ENCODE measurements at places on chromosomes 13 and 19. TPM values are rescaled to one million over a fixed set of nuclear protein-coding genes. Genes with fewer than 3 reads are reported as not detected.

FOXA3 gene
- total RNA-seq = not detected

CKM gene
- not detected for total RNA-seq

REEP6 gene
- total RNA-seq = 4.5 TPM

CAMSAP3 gene
- 0.24 TPM for total RNA-seq

GRIK5 gene
- not detected for total RNA-seq

CEACAM4 gene
- total RNA-seq = not detected

NKPD1 gene
- total RNA-seq = 0.03 TPM

AKAP8L gene
- 41.1 TPM for total RNA-seq

LILRA5 gene
- not detected for total RNA-seq

CCDC61 gene
- total RNA-seq = 5.4 TPM

LSM14A gene
- 49.8 TPM for total RNA-seq

SPRED3 gene
- 0.05 TPM for total RNA-seq

ZNF610 gene
- 2.2 TPM for total RNA-seq

WTIP gene
- 10.8 TPM for total RNA-seq

CELF5 gene
- not detected for total RNA-seq

KRI1 gene
- 7.9 TPM for total RNA-seq

ZNF20 gene
- 5.4 TPM for total RNA-seq

TYROBP gene
- total RNA-seq = not detected

ZNF285 gene
- total RNA-seq = 2.6 TPM

STOML3 gene
- total RNA-seq = 0.13 TPM

ZNF772 gene
- total RNA-seq = 6.6 TPM

MUC16 gene
- total RNA-seq = not detected
